Activated CD8-positive, alpha-beta T cell treated with anti-CD3 and anti-CD28 coated beads for 36 hours (primary cell): ENCODE measurements at places on chromosomes 5 and 9. TPM values are rescaled to one million over a fixed set of nuclear protein-coding genes. Genes with fewer than 3 reads are reported as not detected.

LRRC19 gene
- not detected for total RNA-seq

SVEP1 gene
- not detected for total RNA-seq

SOWAHA gene
- total RNA-seq = not detected

TAF11L8 gene
- not detected for total RNA-seq

KCNV2 gene
- not detected for total RNA-seq

CDX1 gene
- not detected for total RNA-seq

FOXI1 gene
- not detected for total RNA-seq

LCN1 gene
- not detected for total RNA-seq

CDKN2AIPNL gene
- total RNA-seq = 41.1 TPM

FLT4 gene
- total RNA-seq = 4.4 TPM

PCDHGA3 gene
- not detected for total RNA-seq

GLT6D1 gene
- not detected for total RNA-seq

EIF4EBP3 gene
- 20.3 TPM for total RNA-seq

CDC25C gene
- 14.6 TPM for total RNA-seq

IL11RA gene
- total RNA-seq = 20.7 TPM

DNA sequence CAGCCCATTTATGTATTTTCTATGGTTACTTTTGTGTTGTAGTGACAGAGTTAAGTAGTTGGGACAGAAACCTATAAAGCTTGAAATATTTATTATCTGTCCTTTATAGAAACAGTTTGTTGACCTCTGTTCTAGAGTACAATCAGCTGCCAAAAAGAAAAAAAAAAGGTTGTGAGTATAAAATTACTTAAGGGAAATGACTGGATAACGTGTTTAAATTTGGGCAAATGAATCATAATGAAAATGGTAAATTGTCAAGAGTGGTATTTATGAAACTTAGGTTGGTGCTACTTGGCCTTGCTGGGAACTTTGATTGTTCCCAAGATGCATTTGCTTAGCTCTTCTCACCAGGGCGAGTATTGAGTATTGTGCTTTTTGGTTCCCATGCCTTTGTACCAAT, 70.2 kb upstream of the IL6ST start:
- no peaks in the 10 kb centered on the region for H3K36me3 ChIP-seq
- no peak overlapping the region for H3K4me3 ChIP-seq
- peaks cover 48% of the 10 kb centered on the region for H3K4me1 ChIP-seq
- H3K27ac ChIP-seq = no peak overlapping the region
- H3K27me3 ChIP-seq = no peaks in the 10 kb centered on the region
- DNase-seq = no peak

DNA sequence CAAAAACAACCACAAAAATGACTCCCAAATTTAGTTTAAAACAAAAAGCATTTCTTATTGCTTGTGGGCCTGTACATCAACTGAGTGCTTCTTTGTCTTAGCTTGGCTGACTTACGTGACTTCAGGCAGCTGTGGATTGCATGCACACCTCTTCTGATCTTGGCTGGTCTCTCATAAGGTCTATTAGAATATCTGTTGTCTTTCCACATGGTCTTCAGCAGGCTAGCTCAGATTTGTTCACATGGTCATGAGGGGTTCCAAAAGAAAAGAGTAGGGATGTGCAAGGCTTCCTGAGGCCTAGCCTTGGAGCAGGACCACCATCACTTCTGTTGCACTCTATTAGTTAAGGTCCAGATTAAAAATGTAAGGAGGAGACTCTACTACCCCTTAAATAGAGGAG, 120.1 kb downstream of the LRRC70 start:
- H3K36me3 ChIP-seq = no peaks in the 10 kb centered on the region
- H3K27me3 ChIP-seq = no peaks in the 10 kb centered on the region
- no peak overlapping the region for H3K27ac ChIP-seq
- H3K4me1 ChIP-seq = no peaks in the 10 kb centered on the region
- DNase-seq = no peak

- H3K27ac ChIP-seq = no peak overlapping the region
- H3K36me3 ChIP-seq = no peaks in the 10 kb centered on the region
- H3K4me1 ChIP-seq = no peaks in the 10 kb centered on the region
- H3K4me3 ChIP-seq = no peak overlapping the region
- no peaks in the 10 kb centered on the region for H3K27me3 ChIP-seq
Observed at GRCh38 chr9:119264165-119264564, 105.1 kb downstream of the BRINP1 start.

- H3K36me3 ChIP-seq = no peaks in the 10 kb centered on the region
- H3K27ac ChIP-seq = no peak overlapping the region
- peaks cover 6% of the 10 kb centered on the region for H3K27me3 ChIP-seq
- peak overlapping the region; percentile 42 for H3K4me3 ChIP-seq
- H3K4me1 ChIP-seq = peaks cover 7% of the 10 kb centered on the region
Observed at GRCh38 chr5:150485693-150486401, 22.1 kb upstream of the NDST1 start.

DNA sequence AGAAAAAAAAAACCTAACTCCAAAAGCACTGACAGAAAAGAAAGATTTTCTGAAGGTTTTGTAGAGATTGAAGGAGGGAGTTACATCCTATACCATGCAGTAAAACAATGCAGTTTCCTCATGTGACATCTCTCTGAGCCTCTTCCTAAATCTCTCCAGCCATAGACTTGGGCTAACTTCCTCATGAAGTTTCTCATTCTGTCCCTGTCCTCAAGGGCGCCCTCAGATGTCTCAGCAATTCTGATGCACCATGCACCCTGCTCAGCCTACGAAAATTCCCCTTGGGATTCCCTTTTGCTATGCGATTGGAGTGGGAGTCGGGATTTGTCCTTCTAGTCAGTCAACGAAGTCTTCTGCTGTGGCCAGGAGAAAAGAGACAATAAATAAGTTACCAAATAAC, 68.9 kb downstream of the FAT2 start:
- H3K4me3 ChIP-seq = no peak overlapping the region
- H3K27me3 ChIP-seq = no peaks in the 10 kb centered on the region

GRCh38 chr5:56105511-56106291, 110.9 kb upstream of the IL6ST start:
- H3K4me3 ChIP-seq = no peak overlapping the region
- no peaks in the 10 kb centered on the region for H3K36me3 ChIP-seq
- H3K4me1 ChIP-seq = peaks cover 32% of the 10 kb centered on the region
- no peaks in the 10 kb centered on the region for H3K27me3 ChIP-seq
- no peak overlapping the region for H3K27ac ChIP-seq

- no peaks in the 10 kb centered on the region for H3K36me3 ChIP-seq
- H3K4me1 ChIP-seq = no peaks in the 10 kb centered on the region
- no peak for DNase-seq
- H3K27ac ChIP-seq = no peak overlapping the region
Observed at GRCh38 chr5:67659288-67659687, 462.7 kb upstream of the CD180 start.

- no peak overlapping the region for H3K4me3 ChIP-seq
- H3K27ac ChIP-seq = no peak overlapping the region
- H3K27me3 ChIP-seq = no peaks in the 10 kb centered on the region
- no peaks in the 10 kb centered on the region for H3K36me3 ChIP-seq
Observed at GRCh38 chr9:114001410-114001685, 76.8 kb downstream of the AMBP start.

- no peak for DNase-seq
- H3K4me1 ChIP-seq = peaks cover 26% of the 10 kb centered on the region
- H3K27ac ChIP-seq = no peak overlapping the region
- H3K27me3 ChIP-seq = no peaks in the 10 kb centered on the region
Observed at GRCh38 chr9:20044686-20045085, 255.8 kb upstream of the SLC24A2 start.

DNA sequence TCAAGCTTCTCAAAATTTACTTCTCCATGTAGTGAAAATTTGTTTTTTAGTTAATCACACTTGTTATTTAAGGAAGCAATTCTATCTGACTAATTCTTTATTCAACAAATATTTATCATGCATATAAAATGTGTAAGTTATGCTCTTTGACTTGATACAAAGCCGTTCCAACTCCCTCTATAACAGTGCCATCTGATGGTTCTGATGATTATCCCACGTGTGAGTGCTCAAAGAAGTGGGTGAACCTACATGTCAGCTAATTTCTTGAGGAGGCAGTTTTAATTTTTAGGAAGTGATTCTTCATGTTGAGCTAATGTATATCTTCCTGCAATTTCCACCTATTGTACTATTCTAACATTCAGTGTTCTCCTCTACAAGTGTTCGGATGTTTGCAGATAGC, 88.8 kb upstream of the BRINP1 start:
- no peaks in the 10 kb centered on the region for H3K27me3 ChIP-seq
- no peaks in the 10 kb centered on the region for H3K36me3 ChIP-seq
- DNase-seq = no peak

GRCh38 chr9:121369595-121370265, at the start of gene STOM:
Gene STOM, minus strand, starts transcription at chr9:121370250. Its CDS starts 63 bp downstream, at chr9:121370187.
- peak within 1 kb of the TSS; percentile 91 for H3K27ac ChIP-seq
- H3K4me1 ChIP-seq = peaks cover 57% of the 10 kb centered on the region
- H3K4me3 ChIP-seq = peak within 1 kb of the TSS; percentile 79
- DNase-seq = peak; percentile 79

GRCh38 chr5:158929552-158930218, 170.0 kb downstream of the EBF1 start:
- no peak for DNase-seq
- no peak overlapping the region for H3K4me3 ChIP-seq
- H3K36me3 ChIP-seq = no peaks in the 10 kb centered on the region
- H3K4me1 ChIP-seq = no peaks in the 10 kb centered on the region

DNA sequence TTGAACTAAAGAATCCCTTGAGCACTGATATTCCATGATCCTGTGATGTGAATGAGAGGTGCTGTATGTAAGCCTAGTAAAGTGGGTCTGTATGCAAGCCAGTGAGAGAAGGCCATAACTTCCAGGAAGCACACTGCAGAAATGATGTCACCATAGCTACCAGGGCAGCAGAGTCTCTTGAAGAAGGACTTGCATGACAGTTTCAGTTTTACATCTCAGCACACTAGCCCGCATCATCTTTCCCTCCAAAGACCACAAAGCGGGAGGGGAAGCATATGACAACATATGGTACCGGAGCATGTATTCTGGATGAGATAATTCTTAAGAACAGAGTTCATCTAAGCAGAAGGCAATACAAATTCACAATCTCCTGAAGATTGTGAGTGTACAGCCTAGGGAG, 37.6 kb upstream of the MAST4 start:
- H3K4me3 ChIP-seq = no peak overlapping the region
- H3K27me3 ChIP-seq = peaks cover 2% of the 10 kb centered on the region
- H3K36me3 ChIP-seq = no peaks in the 10 kb centered on the region
- peaks cover 11% of the 10 kb centered on the region for H3K4me1 ChIP-seq
- DNase-seq = peak; percentile 15

DNA sequence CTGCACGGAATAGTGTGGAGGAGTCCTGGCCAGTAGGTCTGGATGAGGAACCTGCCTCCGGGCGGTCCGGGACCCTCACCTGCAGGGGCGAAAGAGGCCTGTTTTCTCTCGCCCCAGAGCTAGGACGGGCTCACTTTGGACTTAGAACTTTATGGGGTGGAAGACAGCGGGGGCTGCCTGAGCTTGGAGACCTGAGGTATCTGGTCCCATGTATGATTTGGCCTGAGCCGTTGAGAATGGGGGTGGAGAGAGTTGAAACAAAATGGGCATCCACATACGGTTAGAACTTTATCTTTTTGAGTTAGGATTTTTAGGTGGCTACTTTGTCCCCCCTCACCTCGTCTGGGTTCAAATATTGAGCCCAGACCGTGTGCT, 681 bp upstream of the ETF1 start:
- H3K27ac ChIP-seq = peak overlapping the region; percentile 100
- peaks cover 68% of the 10 kb centered on the region for H3K4me1 ChIP-seq
- no peaks in the 10 kb centered on the region for H3K27me3 ChIP-seq
- peaks cover 53% of the 10 kb centered on the region for H3K36me3 ChIP-seq
- peak overlapping the region; percentile 99 for H3K4me3 ChIP-seq
- no peak for DNase-seq

DNA sequence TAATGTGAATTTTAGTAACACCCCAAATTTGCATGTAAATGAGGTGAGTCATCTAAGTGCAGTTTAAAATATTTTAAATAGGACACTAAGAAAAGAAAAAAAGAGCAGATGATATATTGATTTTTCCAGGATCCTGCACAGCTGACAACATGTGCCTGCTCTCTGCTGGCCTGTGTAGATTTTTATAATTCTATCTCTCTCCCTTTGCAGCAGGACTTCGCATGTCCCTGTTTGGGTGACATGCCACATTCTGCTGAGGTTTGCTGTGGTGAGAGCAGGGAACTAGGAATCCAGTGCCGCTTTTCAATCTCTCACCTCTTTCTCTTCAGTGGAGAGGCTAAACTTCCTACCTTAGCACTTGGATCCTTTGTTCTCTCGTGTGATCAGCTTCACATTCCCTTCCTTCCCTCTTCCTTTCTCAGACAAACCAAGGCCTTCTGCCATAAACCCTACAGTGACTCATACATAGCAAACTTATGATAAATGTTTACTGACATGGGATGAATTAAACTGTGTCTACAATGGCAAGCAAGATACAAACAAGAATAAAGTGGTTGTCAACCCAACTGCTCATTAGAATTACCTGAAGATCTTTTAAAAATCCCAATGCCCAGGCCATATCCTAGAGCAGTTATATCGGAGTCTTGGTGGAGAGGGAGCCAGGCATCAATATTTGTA, 198.8 kb upstream of the EFNA5 start:
- no peak overlapping the region for H3K27ac ChIP-seq
- no peaks in the 10 kb centered on the region for H3K4me1 ChIP-seq
- H3K36me3 ChIP-seq = no peaks in the 10 kb centered on the region
- no peak for DNase-seq

DNA sequence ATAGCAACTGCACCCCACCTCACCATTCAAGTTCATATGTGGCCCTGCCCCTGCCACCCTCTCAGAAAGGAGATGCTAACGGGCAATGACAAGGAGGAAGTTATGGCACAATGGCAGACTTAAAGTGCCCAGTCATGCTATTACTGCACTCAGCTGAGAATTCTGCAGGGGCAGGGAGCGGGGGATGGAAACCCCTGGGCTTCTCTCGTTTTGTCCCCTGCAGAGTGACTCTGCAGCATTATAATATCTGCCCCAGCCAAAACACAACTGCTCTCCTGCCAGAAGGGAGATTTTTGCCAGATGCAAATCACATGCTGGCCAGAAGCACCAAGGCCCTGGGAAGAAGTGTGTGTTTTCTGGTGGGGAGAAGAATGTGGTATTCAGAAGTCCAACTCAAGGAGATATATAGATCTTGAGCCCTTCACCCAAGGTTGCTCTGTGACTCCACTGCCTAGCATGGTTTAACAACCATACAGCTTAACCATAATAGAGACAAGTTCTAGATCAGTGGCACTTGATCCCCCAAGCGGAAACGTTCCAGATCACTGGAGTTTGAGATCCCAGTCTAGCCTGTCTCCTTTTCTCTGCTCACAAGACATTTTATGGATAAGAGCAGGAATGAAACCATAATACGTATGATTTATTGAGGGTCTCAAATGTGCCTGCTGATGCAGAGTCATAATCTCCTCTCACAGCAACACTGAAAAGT, 207.0 kb upstream of the MAP3K1 start:
- H3K4me3 ChIP-seq = no peak overlapping the region
- peaks cover 36% of the 10 kb centered on the region for H3K4me1 ChIP-seq
- H3K27ac ChIP-seq = no peak overlapping the region

- no peaks in the 10 kb centered on the region for H3K36me3 ChIP-seq
- no peaks in the 10 kb centered on the region for H3K4me1 ChIP-seq
- no peaks in the 10 kb centered on the region for H3K27me3 ChIP-seq
- H3K4me3 ChIP-seq = no peak overlapping the region
Observed at GRCh38 chr5:27854243-27854852, 816.0 kb upstream of the CDH9 start.
